ENCODE measurements at places on chromosomes 3 and 15.
A peak's percentile ranks its signal among the peaks of the same experiment; 100 is the strongest.

DNA sequence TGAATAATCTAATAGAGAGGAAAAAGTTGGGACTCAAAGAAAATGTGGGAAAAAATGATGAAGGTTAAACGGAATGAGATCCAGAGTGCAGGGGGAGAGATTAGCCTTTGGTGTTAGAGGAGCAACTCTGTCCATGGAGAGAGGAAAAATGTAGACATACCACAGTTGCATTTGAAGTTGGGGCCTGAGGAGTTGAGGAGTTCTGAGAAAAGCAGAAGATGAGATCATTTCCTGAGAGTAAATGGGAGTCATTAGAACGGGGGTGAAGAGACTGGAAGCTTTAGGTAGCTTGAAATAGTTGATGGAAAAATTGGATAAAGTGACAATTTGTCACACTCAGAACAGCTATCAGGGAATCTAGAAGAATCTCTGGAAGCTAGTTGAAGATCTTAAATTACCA is 7.3 kb downstream of the CCR5AS start:
- DNase-seq = no peak

DNA sequence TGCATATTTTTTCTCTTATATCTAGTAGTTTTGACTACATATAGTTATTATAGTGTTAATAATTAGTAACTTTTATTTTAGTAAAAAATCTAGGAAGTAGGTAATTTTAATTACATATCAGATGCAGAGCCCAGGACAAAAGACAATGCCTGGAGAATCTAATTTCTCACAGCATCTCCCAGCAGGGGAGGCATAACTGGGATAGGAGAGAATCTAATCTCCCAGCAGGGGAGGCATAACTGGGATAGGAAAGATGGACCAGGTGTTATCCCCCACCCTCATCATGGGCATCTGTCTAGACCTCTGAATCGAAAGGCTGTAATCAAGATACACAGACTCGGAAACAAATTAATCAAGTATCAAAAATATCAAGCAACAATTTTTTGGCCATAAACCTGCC is 58.2 kb downstream of the OSTN start:
- no peak for DNase-seq

DNA sequence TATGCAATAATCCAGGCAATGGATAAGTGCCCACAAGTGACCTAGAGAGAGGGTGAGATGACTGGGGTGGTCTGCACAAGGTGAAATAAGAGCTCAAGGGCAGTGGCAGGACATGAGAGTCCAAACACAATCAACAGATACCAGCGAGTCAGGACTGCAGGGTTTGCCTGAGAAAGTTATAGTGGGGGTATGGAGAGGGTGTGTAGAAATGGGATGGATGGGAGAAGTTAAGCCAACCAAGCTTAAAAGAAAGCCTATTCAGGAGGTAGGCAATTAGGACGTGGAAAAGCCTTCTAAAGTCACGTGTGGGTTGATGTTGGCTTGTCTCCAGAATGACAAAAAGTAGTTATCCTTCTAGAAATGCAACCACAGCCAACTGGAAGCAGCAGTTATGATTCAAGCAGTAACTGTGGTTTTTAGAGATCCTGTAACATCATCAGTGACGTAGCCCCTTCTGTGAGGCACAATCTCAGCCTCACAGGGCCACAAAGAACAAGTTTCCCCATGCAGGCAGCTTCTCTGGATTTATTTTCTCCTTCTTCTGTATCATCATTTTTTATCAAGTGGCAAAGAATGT is 56.1 kb downstream of the FAM174B start:
- no peak for DNase-seq

DNA sequence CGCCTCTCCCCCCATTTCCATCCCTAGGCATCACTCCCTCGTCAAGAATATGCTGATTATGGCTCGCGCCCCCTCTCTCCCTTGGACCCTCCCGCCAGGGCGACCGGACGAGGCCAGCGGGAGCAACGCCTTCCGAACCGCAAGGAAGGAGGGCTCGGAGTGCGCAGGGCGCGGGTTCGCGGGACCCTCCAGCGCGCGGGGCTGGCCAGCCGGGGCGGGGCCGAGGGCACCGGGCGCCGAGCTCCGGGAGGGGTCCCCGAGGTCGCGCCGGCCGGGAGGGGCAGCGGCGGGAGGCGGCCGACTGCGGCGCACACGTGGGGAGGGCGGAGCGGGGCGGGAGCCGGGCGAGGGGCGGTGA is 483 bp downstream of the EHD4 start:
- peak; percentile 78 for DNase-seq

DNA sequence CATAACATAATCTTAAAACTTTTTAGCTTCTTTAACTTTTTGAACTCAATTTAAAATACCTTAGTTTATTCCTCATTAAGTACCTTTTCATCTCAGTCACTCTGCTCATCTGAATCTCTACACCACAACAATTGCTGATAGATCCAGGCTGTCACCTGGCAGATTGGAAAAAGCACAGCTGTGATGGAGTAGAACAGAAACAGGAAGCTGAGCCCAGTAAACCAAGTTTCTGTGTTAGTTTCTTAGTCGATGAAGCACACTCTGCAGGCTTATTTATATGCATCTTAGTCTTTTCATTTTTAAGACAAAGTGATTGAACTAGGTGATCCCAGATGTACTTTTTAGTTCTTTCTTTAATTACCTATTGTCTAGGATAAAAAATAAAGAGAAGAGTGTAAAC is 1398.0 kb upstream of the ALCAM start:
- no peak for DNase-seq
